Smooth muscle cell of the coronary artery (primary cell): ENCODE measurements at places on chromosomes 7 and 10. TPM values are rescaled to one million over a fixed set of nuclear protein-coding genes. Genes with fewer than 3 reads are reported as not detected.

Gene INTS1
- total RNA-seq, result 31.0 and 31.7 TPM in 2 replicates

Gene CLDN4
- 0.23 TPM in 2 replicates for total RNA-seq

Gene TMEM139
- not detected in 2 replicates for total RNA-seq

Gene CLRN3
- not detected in 2 replicates for total RNA-seq

Gene SPDYE16
- total RNA-seq, result 0.12 and 0.15 TPM in 2 replicates

Gene EMX2
- total RNA-seq, result 0.08 and 4.1 TPM in 2 replicates

Gene GDF2
- not detected in 2 replicates for total RNA-seq

Gene MSRB2
- 15.1 and 20.9 TPM in 2 replicates for total RNA-seq

Gene ACHE
- total RNA-seq, result 0.38 TPM in 1 of 2 replicates, not detected in the other

Gene CYP2C19
- total RNA-seq, result not detected in 2 replicates

Gene AKR1C8
- total RNA-seq, result not detected in 2 replicates

Gene LDB3
- total RNA-seq, result 0.08 TPM in 1 of 2 replicates, not detected in the other

Gene ITGB8
- 21.0 and 33.9 TPM in 2 replicates for total RNA-seq

Gene CHN2
- total RNA-seq, result 1.2 and 2.2 TPM in 2 replicates

Gene RHBDD2
- 8.3 and 14.9 TPM in 2 replicates for total RNA-seq

Gene CALHM3
- total RNA-seq, result not detected in 2 replicates

Gene TMEM196
- total RNA-seq, result not detected in 2 replicates

Gene NME8
- not detected in 2 replicates for total RNA-seq

Gene MEST
- 197 and 248 TPM in 2 replicates for total RNA-seq

Gene PDZD7
- total RNA-seq, result 2.0 and 2.7 TPM in 2 replicates

Gene NOS3
- 0.53 and 1.3 TPM in 2 replicates for total RNA-seq

Gene IFIT1B
- total RNA-seq, result not detected in 2 replicates
